ENCODE measurements at places on chromosomes 7 and 10.

DNA sequence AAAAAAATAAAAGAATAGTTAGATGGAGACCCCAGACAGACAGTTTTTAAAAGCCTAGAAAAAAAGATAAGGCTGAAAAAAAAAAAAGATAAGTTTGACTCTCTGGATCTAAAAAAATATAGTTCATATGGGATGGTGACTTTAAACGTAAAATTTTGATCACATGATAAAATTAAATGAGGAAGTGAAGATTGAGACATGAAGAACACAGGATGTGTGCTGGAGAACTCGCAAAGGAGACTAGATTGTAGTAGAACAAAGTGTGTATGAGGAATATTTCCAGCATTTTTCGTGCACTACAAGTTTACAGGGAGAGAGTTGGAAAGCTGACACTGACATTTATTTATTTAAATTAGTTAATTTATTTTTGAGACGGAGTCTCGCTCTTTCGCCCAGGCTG, 286.4 kb downstream of the PRPF18 start:
- DNase-seq: no peak

DNA sequence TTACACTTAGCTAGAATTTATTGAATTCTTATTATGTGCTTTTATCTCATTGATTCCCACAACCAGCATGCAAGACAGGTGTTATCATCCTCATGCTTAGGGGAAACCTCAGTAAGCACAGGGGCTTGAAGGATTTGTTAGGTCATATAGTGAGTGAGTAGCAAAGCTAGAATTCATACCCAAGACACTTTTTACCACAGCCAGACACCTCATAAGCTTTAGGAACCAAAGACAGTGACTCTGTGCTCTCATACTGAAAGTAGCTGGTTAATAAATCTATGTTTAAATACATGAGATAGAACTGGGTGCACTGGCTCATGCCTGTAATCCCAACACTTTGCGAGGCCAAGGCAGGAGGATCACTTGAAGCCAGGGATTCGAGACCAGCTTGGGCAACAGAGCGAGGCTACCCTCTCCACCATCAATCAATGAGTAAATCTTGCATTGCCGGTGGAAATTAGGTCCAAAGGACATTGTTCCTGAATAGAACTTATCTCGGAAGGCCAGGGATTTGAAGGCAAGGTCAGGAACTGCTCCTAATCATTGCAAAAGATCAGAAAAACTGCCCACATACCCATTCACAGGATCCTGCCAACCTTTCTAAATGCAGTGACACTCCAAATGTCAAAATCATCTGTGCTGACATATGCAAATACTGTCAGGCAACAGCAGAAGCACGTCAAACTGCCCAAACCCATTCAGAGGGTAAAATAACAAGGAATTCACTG, 523.5 kb downstream of the PARD3 start:
- DNase-seq: no peak

DNA sequence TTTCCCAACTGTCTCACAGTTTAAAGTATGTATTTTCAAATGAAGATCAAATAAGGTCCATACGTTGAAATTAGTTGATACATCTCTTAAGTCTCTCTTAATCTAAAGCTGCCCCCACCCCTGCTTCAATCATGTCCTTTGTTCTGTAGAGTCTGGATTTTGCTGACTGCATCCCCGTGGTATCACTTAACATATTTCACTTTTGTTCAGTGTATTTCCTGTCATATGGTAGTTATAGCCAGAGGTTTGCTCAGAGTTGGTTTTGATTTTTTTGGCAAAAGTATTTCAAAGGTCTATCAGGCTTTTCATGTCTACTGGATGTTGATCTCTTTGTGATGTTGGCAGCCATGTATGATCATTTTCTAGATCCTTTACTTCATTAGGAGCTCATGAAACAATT, 54.4 kb upstream of the ARID5B start:
- DNase-seq: no peak

DNA sequence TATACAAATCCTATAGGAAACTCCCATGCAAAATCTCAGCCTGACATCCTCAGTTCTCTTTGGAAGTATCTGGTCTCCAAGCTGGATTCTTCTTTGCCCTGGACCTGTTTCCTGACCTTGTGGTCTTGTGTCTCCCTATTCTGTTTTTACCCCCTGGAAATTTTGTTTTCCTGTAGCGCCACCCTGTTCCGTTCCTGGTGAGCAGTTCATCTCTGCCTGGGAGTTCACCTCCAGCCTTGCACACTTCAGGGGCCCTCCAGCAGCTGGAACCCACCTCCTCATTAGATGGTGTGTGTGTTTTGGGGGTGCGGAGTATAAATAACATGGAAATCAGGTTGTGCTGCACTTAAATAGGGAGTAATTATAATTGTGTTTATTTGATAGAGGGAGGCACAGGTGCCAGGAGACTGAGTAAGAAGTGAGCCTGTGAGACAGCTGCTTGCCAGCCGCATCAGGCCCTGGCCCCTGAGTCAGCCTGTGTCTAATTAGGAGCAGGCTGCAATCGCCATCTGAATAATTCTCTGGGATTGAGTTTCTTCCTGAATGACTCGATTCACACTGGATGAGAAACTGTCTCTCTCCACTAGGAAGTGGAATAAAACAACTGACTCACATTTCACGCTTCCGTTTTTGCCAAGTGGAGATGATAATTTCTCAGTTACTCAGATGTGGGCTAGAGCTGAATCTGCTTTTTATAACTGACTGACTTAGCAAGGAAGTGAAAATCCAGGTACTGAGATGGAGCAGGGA, 69.4 kb upstream of the HECTD2 start:
- no peak for DNase-seq

DNA sequence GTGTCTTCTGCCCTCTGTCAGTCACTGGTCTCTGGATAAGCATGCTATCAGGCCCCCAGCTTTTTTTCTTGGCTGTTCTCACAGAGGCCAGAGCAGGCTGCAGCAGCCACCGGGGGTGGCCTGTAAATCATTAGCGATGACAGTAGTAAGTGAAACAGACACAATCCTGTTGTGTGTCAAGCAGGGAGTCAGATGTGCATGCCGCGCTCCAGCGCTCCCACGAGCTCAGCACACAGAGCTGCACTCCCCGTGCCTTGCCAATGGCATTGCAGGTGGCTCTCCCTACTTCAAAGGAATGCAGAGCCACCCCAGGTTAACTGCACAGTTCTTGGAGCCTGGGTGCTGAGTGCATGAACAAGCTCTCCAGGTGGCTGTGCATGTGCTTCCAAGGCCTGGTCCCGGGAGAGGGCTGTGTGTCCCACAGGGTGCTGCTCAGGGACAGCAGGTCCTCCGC, 226.1 kb downstream of the GLRX3 start:
- no peak for DNase-seq

- DNase-seq: no peak
These were observed 1584.4 kb upstream of the LRRTM3 start for GRCh38 chr10:65341323-65341925.

- DNase-seq: no peak
These were observed 821.0 kb upstream of the IGFBP3 start for GRCh38 chr7:46741938-46742540.

GRCh38 chr7:11607686-11608085, 224.3 kb downstream of the THSD7A start:
- no peak for DNase-seq

GRCh38 chr10:29430101-29430500, 141.2 kb downstream of the LYZL1 start:
- no peak for DNase-seq

DNA sequence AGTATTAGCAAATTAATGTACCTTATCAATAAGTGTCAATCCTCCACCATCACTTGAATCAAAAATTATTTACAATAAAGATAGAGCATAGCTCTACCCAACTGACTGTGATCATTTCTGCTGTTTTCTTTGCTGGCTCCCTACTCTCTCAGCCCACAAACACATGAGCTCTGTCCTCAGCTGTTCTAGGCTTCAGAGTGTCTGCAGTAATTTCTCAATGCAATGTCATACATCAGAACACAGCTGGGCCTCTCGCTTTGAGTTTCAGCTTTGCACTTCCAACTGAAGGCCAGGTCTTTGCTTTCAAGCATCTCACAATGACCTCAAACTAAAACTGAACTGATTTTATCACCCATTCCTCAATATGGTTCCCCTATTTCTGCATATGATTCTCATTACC, 55.7 kb downstream of the RNF133 start:
- no peak for DNase-seq
